Osteocyte (in vitro differentiated cells): ENCODE measurements at places on chromosomes 1 and 21. TPM values are rescaled to one million over a fixed set of nuclear protein-coding genes. Genes with fewer than 3 reads are reported as not detected.
A peak's percentile ranks its signal among the peaks of the same experiment; 100 is the strongest.

The DLGAP3 gene
- total RNA-seq, result 0.21 TPM in 1 of 2 replicates, not detected in the other

The LRRC47 gene
- 52.3 and 59.5 TPM in 2 replicates for total RNA-seq

The TIE1 gene
- total RNA-seq, result not detected in 2 replicates

The DPM3 gene
- total RNA-seq, result 61.3 and 64.4 TPM in 2 replicates

The ESRRG gene
- total RNA-seq, result not detected in 2 replicates

The CFHR4 gene
- total RNA-seq, result not detected in 2 replicates

The KRTAP7-1 gene
- not detected in 2 replicates for total RNA-seq

The RPS27 gene
- total RNA-seq, result 1,646 and 1,797 TPM in 2 replicates

The TFF2 gene
- total RNA-seq, result not detected in 2 replicates

The ATP6V1G3 gene
- total RNA-seq, result not detected in 2 replicates

The KCNA3 gene
- not detected in 2 replicates for total RNA-seq

DNA sequence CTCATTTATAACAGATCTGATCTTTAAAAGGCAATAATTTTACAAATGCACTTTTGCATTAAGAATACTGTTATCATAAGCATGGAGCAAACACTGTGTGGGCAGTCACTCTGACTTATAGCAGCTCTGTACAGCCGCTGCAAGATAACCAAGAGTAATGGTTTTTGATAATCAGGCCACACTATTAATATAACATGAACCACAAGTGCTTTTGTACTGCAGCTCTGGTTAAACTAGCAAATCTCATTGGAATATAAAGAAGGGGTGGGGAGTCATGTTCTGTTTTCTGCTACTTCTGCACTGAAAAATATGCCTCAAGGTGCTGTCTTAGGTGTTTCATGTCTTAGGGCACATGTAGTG lies 357.4 kb downstream of the LMO4 start:
- no peak for DNase-seq

- no peak for DNase-seq
Measured at GRCh38 chr1:176838276-176838995, 326.1 kb downstream of the ASTN1 start.

GRCh38 chr1:119794230-119794875 lies 16.9 kb downstream of the REG4 start:
- no peak for DNase-seq

DNA sequence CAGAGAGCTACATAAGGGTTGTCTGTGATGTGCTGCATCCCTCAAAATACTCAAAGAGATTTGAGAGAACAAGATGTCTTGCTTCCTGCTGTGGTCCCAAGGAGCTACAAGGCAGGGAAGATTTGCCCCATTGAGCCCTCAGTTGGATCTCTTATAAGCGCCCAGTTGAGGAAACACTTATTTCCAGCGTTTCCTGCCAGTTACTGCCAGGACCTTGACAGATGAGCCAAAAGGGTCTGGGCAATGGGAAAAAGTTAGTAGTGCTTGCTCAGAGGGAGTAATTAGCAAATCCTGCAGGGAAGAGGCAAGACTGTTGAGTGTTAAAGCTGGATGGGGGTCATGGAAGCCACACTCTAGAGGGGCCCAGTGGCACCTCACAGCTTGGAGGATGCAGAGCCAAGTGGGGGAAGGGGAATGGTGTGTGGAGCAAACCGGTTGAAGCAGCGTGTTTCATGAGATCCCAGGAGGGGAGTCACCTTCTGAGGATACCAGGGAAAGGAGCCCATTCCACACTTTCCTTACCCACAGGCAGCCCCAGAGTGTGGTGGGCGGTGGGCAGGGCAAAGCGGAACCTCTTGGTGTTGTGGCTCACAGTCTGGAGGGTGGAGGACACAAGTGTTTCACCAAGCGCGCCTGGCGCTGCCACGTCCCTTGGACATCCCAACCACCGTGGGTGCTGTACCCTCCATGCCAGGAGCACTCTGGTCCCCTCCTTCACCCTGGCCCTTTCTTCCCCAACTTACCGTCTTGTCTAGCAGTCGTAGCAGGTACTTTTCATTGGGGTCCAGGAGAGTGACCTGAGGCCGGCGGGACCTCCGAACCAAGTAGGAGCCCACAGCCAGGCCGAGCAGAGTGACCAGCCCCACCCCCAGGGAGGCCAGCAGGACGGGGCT lies 805 bp downstream of the CYB5R1 start:
- DNase-seq, result no peak

DNA sequence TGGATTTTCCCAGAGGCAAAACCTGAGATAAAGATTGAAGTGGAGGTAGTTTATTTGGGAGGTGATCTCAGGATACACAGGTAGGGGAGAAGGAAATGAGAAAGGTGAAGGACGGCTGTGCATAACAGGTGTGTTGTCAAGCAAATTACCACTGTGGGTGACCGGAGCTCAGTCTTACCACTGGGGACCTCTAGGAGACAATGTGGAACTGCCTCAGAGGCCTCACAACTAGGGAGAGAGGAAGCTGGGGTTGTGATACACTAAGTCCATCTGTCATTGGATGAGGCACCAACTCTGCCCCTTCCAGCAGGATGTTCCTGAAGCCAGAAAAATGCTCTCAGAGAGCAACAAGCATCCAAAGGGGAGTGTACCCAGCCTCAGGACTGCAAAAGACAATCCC lies 32.6 kb downstream of the GRIK3 start:
- DNase-seq, result no peak

DNA sequence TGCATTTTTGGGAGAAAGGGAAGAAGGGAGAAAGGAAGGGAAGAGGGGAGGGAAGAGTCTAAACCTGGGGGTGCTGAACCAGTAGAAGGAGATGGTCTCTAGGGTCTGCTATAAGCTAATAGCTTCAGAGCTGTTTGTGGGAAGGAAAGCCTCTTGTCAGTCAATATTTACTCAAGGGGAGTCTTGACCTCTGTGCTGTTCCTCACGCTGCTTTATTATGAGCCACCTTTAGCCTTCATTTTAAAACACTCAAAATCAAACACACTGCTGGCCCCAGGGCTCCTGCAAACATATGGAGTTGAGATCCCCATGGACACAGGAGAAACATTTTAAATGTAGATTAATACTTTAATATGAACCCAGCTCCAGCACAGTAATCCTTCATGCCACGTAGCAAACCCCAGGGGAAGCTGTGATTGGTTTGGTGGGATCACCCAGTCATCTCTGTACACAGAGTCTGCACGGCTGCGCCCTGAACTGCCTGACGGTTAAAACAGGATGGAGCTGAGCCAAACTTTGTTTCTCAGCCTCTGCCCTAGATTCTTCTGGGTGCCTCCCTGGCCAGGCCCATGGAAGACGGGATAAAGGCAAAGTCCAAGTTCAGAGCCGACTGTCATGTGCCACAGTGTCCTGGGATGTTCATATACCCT lies 40.2 kb upstream of the VWA5B1 start:
- DNase-seq, result no peak

DNA sequence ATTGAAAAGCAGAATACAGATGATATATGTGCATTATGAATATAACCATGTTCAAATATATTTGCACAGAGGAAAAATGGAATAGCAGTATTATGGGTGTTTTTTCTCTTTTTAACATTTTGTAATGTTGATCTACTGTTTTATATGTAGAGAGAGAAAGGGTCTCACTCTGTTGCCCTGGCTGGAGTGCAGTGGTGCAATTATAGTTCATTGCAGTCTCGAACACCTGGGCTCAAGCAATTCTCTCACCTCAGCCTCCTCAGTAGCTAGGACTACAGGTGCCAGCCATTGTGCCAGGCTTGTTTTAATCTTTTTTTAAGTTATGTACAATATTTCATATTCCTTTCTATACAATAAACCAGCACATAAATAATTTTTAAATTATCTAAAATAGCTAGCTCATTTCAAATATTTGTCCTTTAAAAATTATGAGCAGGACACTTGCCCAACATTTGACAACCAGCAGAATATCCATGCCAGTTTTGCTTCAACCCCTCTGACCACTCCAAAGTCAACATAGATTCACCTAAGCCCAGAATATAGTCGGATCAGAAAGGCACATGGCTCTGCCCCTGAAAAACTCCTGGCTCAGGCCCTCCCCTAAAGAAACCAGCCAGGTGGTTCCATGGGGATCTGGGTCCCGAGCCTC lies 29.8 kb downstream of the ZNF281 start:
- DNase-seq, result no peak

GRCh38 chr1:195053478-195053877 lies 1554.8 kb downstream of the KCNT2 start:
- no peak for DNase-seq

DNA sequence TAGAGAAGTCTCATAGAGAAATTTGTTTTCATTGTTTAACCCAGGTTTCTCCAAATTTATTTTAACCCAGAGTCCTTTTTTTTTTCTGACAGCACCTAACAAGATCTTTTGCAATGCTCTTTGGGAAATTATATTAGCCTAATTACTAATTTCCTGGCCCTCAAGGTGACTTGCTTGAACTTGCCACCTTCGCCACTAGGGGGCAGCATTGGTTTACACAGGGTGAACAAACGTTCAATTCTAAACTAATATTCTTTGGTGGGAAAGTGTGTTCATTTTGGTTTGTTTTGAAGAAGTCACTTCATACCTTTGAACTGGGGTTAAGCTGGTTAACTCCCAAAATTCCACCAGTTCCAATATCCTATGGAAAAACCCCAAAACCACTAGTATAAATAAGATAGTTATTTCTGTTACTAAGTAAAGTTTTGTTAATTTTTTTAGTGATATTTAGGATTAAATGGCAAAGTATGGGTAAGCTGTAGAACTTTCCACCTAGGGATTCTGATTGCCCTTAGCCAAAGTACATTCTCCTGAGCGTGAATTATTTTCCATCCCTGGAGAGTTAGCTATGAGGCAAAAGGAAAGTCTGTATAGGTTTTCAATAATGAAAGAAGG lies 13.0 kb downstream of the CCDC190 start:
- peak; percentile 89 for DNase-seq

GRCh38 chr1:63024132-63024531 lies 240.2 kb downstream of the ATG4C start:
- DNase-seq, result no peak

GRCh38 chr1:54864460-54865208 lies 22.4 kb downstream of the DHCR24 start:
- no peak for DNase-seq

- no peak for DNase-seq
Measured at GRCh38 chr1:64074767-64075166, 128.7 kb upstream of the UBE2U start.

DNA sequence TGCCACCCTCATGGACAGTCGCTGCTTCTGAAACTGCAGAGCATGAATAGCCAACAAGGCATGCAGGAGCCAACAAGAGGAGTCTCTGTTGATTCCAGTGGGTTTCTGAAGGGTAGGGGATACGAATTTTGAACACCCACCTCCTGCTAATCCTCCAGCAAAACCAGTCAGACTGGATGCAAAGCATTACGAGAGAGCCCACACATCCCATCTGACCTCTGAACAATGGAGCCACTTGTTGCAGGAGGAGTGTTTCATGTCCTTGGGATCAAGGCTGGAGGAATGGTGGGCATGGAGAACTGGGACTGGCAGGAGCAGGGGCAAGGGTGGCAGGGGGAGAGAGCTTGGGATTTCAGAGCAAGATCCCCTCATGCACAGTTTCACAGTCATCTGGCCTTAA lies 1.6 kb downstream of the VTCN1 start:
- DNase-seq, result no peak

- no peak for DNase-seq
Measured at GRCh38 chr1:203598752-203599151, 27.9 kb upstream of the ATP2B4 start.

GRCh38 chr21:29195981-29196669 lies 65.7 kb downstream of the MAP3K7CL start:
- DNase-seq, result no peak

DNA sequence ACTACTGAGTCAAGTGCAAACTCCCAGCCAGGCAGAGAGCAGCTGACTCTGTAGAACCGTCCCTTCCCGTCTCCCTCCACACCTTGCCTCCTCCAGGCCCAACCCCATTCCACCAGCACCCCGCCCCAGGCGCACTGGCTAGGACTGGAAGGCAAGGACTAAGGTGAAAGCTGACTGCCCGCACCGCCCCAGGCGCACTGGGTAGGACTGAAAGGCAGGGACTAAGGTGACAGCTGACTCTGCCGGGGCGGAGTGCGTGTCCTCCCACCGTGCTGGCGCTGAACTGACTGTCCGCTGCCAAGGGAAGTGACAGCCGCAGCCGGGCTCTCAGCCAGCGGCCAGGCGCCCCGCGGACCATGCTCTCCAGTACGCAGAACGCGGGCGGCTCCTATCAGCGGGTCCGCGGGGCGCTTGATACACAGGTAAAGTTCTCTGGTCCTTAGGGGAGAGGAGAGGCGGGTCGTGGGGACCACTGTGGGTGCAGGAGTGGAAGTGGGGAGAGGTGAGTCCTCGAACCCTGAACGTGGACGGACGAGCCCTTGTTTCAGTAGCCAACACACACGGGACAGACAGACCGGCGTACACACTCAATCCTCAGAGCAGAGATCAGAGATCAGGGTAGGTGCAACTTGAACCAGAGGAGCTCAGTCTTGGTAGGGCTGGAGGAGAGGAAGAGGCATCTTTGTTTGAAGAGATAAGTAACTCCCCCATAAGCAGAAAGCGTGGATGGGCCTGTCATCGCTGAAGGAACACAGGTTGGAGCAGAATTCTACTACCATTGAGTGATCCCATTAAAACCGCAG lies 58.0 kb downstream of the RBM11 start:
- DNase-seq, result no peak

GRCh38 chr1:106912131-106912530 lies 144.3 kb upstream of the PRMT6 start:
- no peak for DNase-seq

GRCh38 chr1:163747261-163747660 lies 425.5 kb downstream of the NUF2 start:
- DNase-seq, result no peak

DNA sequence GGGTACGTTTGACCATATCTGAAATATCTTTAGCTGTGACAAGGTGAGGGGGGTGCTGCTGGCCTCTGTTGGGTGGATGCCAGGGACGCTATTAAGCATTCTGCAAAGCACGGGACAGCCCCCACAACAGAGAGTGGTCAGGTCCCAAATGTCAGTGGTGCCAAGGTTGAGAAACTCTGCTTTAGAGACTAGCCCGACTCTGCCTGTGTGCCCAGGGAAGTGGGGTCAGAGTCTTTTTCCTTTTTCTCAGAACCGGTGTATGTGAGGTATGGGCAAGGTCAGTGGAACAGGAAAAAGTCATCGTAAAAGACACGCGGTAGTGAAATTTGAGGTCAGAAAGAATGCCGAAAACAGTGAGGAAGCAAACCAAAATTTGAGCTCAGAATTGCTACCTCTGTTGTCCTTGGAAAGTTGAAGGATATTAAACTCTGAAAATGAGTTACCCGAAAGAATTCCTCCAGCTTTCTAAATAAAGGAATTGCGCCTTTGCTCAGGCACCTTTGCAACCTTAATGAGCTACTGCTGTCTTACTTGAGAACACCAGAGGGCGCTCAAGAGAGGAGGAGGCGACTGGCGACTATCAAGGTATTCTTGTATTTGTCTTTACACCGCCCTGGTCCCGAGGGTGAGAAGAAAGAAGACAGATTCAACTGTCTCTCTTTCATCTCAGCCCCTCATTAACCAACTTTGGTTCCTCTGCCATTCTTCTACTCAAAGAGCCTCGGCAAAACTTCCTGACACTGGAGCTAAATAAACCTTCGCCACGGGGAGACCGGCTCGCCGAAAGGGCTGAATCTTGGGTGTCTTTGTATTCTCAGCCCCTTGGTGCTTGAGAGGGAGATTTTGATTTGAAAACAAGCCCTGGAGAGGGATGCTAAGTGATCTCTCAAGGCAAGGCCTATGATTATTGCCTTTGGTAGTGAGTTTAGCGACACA lies 85.4 kb upstream of the OLIG2 start:
- DNase-seq, result no peak

GRCh38 chr1:69567652-69568420 lies at the start of gene LRRC7:
Gene LRRC7 (plus strand): TSS chr1:69567922. CDS start chr1:69568640, 718 bp downstream.
- no peak for DNase-seq

GRCh38 chr1:104294259-104294658 lies 544.6 kb downstream of the AMY1C start:
- no peak for DNase-seq

GRCh38 chr1:157982136-157982535 lies 11.3 kb upstream of the KIRREL1 start:
- DNase-seq, result no peak

GRCh38 chr1:109816175-109816811 lies 52.6 kb upstream of the EPS8L3 start:
- DNase-seq, result no peak
